ENCODE measurements at places on chromosomes 13 and 19. TPM values are rescaled to one million over a fixed set of nuclear protein-coding genes. Genes with fewer than 3 reads are reported as not detected.

ZNF506 gene
- 20.3 TPM for polyA plus RNA-seq

CD33 gene
- 1.3 TPM for polyA plus RNA-seq

DNA sequence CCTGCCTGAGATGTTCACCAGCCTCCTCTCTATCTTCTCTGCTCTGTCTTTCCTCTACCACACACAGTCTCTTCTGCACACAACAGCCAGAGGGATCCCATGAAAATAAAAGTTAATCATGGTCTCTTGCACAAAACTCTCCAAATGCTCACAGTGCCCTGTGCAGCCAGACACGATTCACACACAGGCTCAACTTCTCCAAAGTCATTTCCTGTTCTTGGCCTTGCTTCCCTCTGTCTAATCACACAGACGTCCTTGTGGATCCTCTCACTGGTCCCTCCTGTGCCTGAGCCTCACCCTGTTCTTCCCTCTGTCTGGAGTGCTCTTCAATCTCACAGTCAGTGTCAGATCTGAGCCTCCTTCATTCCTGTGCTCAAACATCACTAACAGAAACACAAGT is 7.8 kb downstream of the SIGLEC12 start:
- DNase-seq = no peak
- no peak overlapping the region for H3K27ac ChIP-seq
- H3K4me3 ChIP-seq = no peak overlapping the region
- H3K27me3 ChIP-seq = no peaks in the 10 kb centered on the region

- DNase-seq = peak; percentile 70
- no peak overlapping the region for H3K4me3 ChIP-seq
- no peaks in the 10 kb centered on the region for H3K27me3 ChIP-seq
- H3K27ac ChIP-seq = no peak overlapping the region
These were observed 374.0 kb downstream of the IRS2 start for GRCh38 chr13:109412283-109412901.

GRCh38 chr13:26585136-26585535 is 27.7 kb downstream of the WASF3 start:
- no peak for DNase-seq
- H3K27ac ChIP-seq = no peak overlapping the region
- H3K36me3 ChIP-seq = no peaks in the 10 kb centered on the region
- H3K27me3 ChIP-seq = no peaks in the 10 kb centered on the region
- no peak overlapping the region for H3K4me3 ChIP-seq
- H3K4me1 ChIP-seq = peaks cover 7% of the 10 kb centered on the region

- H3K4me1 ChIP-seq = no peaks in the 10 kb centered on the region
- H3K4me3 ChIP-seq = no peak overlapping the region
- DNase-seq = no peak
- no peaks in the 10 kb centered on the region for H3K27me3 ChIP-seq
- H3K36me3 ChIP-seq = no peaks in the 10 kb centered on the region
These were observed 39.1 kb downstream of the PCDH8 start for GRCh38 chr13:52809310-52809769.

DNA sequence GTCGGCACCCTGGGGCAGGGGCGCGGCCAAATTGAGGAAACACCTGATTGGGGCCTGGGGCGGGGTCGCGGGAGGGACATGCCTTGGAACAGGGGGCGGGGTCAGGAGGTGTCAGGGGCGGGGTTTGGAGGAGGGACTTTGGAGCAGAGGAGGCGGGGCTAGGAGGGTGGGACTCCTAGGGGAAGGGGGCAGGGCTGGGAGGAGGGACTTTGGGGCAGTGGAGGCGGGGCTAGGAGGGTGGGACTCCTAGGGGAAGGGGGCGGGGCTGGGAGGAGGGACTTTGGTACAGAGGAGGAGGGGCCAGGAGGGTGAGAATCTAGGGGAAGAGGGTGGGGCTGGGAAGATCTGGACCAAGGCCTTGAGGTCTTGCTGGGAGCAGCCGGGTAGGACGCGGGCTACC is 21.9 kb downstream of the GRIN2D start:
- no peak overlapping the region for H3K27ac ChIP-seq
- H3K36me3 ChIP-seq = no peaks in the 10 kb centered on the region
- no peak overlapping the region for H3K4me3 ChIP-seq

GRCh38 chr19:11414544-11414943 is 4.6 kb downstream of the RGL3 start:
- no peak for DNase-seq
- no peak overlapping the region for H3K4me3 ChIP-seq
- no peaks in the 10 kb centered on the region for H3K27me3 ChIP-seq
- H3K36me3 ChIP-seq = no peaks in the 10 kb centered on the region
- no peak overlapping the region for H3K27ac ChIP-seq

DNA sequence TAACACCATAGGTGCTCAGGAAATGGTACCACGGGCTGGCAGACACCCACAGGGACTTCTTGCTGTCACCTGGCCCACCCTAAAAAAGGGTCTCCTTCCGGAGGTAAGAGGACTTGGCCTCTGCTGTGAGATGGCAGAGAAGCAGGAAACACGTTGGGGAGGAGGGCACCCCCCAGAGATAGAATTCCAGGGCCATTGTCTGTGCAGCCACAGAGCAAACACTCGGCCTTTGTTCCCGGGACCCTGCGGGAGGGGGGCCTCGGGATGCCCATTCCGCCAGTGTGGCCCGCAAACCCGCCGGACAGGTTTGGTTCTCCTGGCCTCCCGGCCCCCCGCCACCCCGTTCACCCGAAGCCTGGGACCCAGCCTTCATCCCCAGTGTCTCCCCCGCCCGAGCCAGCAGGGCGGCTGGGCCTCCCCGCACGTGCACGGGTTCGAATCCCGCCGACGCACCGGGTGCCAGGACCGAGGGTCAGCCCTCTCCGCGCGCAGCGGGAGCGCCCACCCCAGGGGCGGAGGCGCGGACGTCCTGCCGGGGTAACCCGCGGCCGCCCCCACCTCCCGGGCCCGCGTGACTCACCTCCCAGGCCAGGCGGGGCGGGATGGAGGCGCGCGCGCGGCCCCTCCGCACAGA is 714 bp downstream of the PLPP2 start:
- H3K27ac ChIP-seq = peak overlapping the region; percentile 48
- H3K27me3 ChIP-seq = no peaks in the 10 kb centered on the region
- DNase-seq = peak; percentile 52
- H3K4me3 ChIP-seq = peak overlapping the region; percentile 51
- H3K36me3 ChIP-seq = no peaks in the 10 kb centered on the region
- peaks cover 2% of the 10 kb centered on the region for H3K4me1 ChIP-seq
